ENCODE measurements at places on chromosomes 12 and 14.

DNA sequence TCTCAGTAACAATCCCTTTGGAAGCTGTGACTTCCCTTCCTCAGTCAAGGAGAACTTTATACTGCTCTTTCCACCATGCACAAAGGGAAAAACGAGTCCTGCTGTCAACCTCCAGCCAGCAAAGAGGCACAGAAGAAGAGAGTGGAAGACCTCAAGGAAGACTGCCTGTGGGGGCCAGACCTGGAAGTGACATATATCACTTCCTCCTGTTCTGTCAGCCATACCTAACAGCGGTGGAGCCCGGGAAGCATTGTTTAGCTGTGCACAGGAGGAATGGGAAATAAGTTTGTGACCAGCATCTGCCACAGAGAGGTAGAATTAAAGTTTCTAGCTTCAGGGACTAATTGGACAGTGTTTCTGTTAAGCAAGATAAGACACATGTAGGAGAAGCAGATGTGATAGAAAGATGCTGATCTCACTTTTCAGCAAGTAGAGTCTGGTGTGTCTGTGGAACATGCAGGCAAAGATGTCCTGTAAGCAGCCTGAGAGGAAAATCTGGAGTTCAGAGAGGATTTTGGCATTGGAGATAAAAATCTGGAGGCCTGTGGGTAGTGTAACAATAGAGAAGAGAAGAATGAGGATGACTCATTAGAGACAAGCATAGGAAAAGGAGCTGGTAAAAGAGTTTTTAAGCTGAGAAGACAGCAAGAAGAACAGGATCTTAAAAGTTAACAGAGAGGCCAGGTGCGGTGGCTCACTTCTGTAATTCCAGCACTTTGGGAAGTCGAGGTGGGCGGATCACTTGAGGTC is 141.6 kb upstream of the CPSF6 start:
- H3K36me3 ChIP-seq = no peaks in the 10 kb centered on the region
- H3K4me1 ChIP-seq = peaks cover 7% of the 10 kb centered on the region
- no peak overlapping the region for H3K4me3 ChIP-seq
- H3K27ac ChIP-seq = no peak overlapping the region

GRCh38 chr12:70806827-70807226 is 113.7 kb downstream of the PTPRR start:
- H3K27ac ChIP-seq = no peak overlapping the region
- no peak for DNase-seq
- no peaks in the 10 kb centered on the region for H3K4me1 ChIP-seq

- H3K27ac ChIP-seq = no peak overlapping the region
- H3K36me3 ChIP-seq = no peaks in the 10 kb centered on the region
- DNase-seq = no peak
- H3K4me3 ChIP-seq = no peak overlapping the region
Observed at GRCh38 chr14:102297436-102298170, 7.4 kb downstream of the MOK start.

- DNase-seq = no peak
- H3K4me3 ChIP-seq = no peak overlapping the region
- H3K27me3 ChIP-seq = no peaks in the 10 kb centered on the region
- H3K27ac ChIP-seq = peak overlapping the region; percentile 58
- peaks cover 51% of the 10 kb centered on the region for H3K4me1 ChIP-seq
- peaks cover 43% of the 10 kb centered on the region for H3K36me3 ChIP-seq
Observed at GRCh38 chr14:89308232-89308959, 108.6 kb downstream of the FOXN3 start.
